Progenitor cell of endocrine pancreas (in vitro differentiated cells): ENCODE measurements at places on chromosomes 3 and 15. TPM values are rescaled to one million over a fixed set of nuclear protein-coding genes. Genes with fewer than 3 reads are reported as not detected.
A peak's percentile ranks its signal among the peaks of the same experiment; 100 is the strongest.

SLC24A5 gene
- not detected in 2 replicates for total RNA-seq

GRCh38 chr15:90814191-90814821 lies 54.1 kb upstream of the FURIN start:
- H3K4me1 ChIP-seq = peaks cover 7% of the 10 kb centered on the region
- no peaks in the 10 kb centered on the region for H3K36me3 ChIP-seq
- no peak for DNase-seq

ST6GAL1 gene
- 74.0 and 80.7 TPM in 2 replicates for total RNA-seq

DNA sequence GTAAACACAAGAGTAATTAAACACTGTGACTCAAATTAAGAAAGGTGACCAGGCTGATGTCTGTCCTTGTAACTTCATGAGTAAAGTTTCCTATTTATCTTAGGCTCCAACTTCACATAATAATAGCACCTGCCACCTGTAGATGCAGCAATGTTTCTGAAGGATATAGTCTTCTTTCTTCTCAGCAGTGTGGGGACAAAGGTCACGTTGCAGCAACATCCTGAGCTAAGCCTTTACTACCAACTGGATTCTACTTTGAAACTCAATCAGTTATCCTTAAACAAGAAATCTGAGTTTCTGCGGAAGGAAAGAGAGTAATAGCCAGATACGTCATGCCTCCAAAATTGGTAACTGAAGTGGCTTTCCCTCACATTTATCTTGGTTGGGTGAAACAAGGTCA lies 253.1 kb downstream of the RBMS3 start:
- H3K4me3 ChIP-seq = no peak overlapping the region
- H3K4me1 ChIP-seq = peaks cover 6% of the 10 kb centered on the region
- no peaks in the 10 kb centered on the region for H3K27me3 ChIP-seq
- H3K27ac ChIP-seq = no peak overlapping the region

AHSG gene
- total RNA-seq = 0.19 and 0.27 TPM in 2 replicates

CRABP1 gene
- total RNA-seq = 1.1 and 2.8 TPM in 2 replicates

DNA sequence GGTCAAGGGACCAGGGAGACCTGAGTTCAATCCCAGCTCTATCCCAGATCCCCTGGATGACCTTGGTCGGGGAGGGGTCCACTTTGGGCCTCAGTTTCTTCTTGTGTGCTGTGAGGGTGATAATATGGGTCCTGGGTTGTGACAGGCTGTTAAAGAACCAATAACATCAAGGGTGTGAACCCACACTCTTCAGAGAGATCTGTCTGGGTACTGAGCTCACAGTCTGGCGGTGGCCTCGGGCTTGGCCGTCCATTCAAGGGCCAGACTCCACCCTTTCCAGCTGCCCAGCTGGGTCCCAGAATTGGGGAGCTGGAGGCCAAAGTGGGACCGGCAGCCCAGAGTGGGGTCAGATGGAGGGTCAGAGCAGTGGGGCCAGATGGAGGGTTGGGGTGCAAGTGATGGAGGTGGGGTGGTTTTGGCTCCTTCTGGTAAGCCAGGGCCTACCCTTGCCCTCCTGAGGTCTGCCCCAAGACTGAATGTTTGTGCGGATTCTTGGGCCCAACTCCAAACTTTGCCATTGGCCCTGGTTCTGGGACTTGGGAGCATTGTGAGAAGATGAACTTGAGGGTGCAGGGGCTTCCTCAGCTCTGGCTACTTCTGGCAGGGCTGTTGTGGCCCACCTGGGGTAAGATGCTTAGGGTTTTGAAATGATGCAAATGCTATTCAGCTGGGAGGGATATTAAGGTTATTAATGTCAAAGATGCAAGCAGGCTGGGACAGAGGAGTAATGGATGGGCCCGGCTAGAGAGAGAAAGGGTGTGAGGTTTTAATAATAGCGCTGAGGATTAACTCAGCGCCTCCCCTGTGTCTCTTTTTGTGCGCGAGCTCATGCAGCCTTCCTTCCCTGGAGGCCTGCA lies 1.5 kb downstream of the CORO2B start:
- H3K27ac ChIP-seq = no peak overlapping the region
- DNase-seq = no peak
- peaks cover 65% of the 10 kb centered on the region for H3K27me3 ChIP-seq
- H3K4me1 ChIP-seq = peaks cover 4% of the 10 kb centered on the region

- H3K4me3 ChIP-seq = no peak overlapping the region
- peaks cover 21% of the 10 kb centered on the region for H3K27me3 ChIP-seq
- H3K36me3 ChIP-seq = no peaks in the 10 kb centered on the region
- no peak for DNase-seq
These were observed 102.0 kb upstream of the MYRIP start for GRCh38 chr3:39707314-39707909.

- DNase-seq = no peak
- H3K36me3 ChIP-seq = peaks cover 33% of the 10 kb centered on the region
- no peak overlapping the region for H3K4me3 ChIP-seq
- no peak overlapping the region for H3K27ac ChIP-seq
- H3K27me3 ChIP-seq = no peaks in the 10 kb centered on the region
These were observed 18.5 kb upstream of the C3orf62 start for GRCh38 chr3:49295489-49296058.

LEKR1 gene
- 2.4 and 4.1 TPM in 2 replicates for total RNA-seq

- H3K4me3 ChIP-seq = no peak overlapping the region
- peaks cover 33% of the 10 kb centered on the region for H3K4me1 ChIP-seq
- peaks cover 46% of the 10 kb centered on the region for H3K27me3 ChIP-seq
- no peaks in the 10 kb centered on the region for H3K36me3 ChIP-seq
These were observed 3.0 kb upstream of the MAP1A start for GRCh38 chr15:43514241-43515057.

GRCh38 chr3:54936561-54936960 lies 8.7 kb upstream of the LRTM1 start:
- peak overlapping the region; percentile 31 for H3K27ac ChIP-seq
- H3K4me3 ChIP-seq = no peak overlapping the region
- no peak for DNase-seq
- H3K36me3 ChIP-seq = no peaks in the 10 kb centered on the region
- H3K27me3 ChIP-seq = peaks cover 3% of the 10 kb centered on the region

DNA sequence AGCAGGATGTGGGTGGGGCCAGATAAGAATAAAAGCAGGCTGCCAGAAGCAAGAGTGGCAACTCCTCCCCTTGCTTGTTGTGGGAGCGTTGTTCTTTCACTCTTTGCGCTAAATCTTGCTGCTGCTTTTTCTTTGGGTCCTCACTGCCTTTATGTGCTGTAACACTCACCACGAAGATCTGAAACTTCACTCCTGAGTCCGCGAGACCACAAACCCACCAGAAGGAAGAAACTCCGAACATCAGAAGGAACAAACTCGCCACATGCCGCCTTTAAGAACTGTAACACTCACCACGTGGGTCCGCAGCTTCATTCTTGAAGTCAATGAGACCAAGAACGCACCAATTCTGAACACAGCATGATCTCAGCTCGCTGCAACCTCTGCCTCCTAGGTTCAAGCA lies 72.9 kb downstream of the IL12A start:
- DNase-seq = no peak
- no peaks in the 10 kb centered on the region for H3K36me3 ChIP-seq
- H3K4me1 ChIP-seq = no peaks in the 10 kb centered on the region
- H3K27me3 ChIP-seq = peaks cover 4% of the 10 kb centered on the region
- no peak overlapping the region for H3K4me3 ChIP-seq

DNA sequence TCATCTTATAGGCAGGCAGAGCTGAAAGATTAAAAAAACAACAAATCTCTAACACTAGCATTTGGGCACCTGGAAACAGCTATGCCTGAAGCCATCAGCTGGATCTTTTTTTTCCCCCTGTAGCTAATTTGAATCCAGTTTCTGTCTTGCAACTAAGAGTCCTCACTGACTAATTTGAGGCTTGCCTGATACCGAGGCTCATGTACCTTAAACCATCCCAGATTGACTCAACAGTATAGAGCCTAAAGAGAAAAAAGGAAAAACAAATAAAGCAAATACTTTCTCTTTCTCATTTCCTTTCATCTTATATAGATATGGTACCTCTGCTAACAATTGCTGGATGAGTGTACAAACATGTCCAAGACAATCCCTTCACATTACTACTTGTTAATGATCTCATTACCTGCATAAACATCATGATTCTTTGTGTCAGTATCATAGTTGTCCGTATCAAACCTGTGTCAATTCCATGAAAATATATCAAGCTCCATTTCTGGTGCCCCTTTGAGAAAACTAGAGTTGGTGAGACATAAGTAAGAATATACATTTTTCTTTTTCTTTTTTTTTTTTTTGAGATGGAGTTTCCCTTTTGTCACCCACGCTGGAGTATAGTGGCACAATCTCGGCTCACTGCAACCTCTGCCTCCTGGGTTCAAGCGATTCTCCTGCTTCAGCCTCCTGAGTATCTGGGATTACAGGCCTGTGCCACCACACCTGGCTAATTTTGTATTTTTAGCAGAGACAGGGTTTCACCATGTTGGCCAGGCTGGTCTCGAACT lies 43.1 kb downstream of the BHLHE40 start:
- peaks cover 5% of the 10 kb centered on the region for H3K4me1 ChIP-seq
- DNase-seq = no peak
- H3K36me3 ChIP-seq = no peaks in the 10 kb centered on the region
- peaks cover 51% of the 10 kb centered on the region for H3K27me3 ChIP-seq

GRCh38 chr15:36430726-36431265 lies 148.6 kb upstream of the CDIN1 start:
- H3K4me3 ChIP-seq = no peak overlapping the region
- H3K27me3 ChIP-seq = no peaks in the 10 kb centered on the region
- DNase-seq = no peak
- H3K27ac ChIP-seq = no peak overlapping the region
- H3K4me1 ChIP-seq = no peaks in the 10 kb centered on the region
